ENCODE measurements at places on chromosomes 11 and 22.

DNA sequence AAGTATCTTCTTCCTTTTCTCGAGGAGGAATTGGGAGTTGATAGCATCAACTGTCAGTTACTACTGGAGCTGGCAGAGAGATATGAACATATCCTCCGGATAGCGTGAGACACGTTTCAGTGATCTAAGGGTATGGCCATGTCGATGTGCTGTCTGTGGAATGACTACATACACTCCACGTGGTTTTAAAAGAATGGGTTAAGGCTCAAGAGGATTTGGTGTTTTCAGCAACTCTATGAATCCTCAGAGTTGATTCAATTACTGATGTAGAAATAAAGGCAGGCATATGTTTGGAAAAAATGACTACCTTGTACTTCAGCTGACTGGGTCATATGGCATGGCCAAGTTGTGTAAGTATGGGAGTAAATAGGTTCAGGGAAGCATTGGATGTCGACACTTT is 22.9 kb downstream of the MMP13 start:
- DNase-seq, result no peak

- DNase-seq, result no peak
These were observed 59.4 kb downstream of the BRD1 start for GRCh38 chr22:49768077-49768910.

- DNase-seq, result no peak
These were observed 127.7 kb downstream of the OSBP2 start for GRCh38 chr22:30822216-30823014.

DNA sequence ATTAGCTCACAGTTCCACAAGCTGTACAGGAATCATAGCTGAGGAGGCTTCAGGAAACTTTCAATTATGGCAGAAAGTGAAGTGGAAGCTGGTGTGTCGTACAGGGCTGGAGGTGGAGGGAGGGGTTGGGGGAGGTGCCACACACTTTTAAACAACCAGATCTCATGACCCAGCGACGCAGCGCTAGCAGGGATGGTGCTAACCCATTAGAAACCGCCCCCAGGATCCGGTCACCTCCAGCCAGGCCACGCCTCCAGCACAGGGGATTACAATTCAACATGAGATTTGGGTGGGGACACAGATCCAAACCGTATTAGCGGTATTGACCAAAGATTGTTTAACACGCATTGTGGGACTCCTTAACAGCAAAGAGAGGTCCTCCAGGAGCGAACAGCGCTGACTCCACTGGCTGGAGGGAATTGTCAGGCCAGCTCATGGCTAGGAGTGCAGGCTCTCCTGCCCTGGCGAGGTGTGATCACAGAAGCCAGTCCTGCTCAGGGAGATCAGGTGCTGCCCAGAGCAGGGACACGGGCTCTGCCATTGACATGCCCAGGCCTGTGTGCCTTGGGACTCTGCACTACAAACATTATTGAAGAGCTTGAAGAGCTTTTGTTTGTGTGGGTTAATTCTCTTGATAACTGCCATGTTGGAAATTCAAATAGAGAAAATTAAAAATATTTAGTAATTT is 215.3 kb downstream of the TBC1D22A start:
- DNase-seq, result no peak

- DNase-seq, result no peak
These were observed 55.3 kb upstream of the GCAT start for GRCh38 chr22:37752189-37753087.

DNA sequence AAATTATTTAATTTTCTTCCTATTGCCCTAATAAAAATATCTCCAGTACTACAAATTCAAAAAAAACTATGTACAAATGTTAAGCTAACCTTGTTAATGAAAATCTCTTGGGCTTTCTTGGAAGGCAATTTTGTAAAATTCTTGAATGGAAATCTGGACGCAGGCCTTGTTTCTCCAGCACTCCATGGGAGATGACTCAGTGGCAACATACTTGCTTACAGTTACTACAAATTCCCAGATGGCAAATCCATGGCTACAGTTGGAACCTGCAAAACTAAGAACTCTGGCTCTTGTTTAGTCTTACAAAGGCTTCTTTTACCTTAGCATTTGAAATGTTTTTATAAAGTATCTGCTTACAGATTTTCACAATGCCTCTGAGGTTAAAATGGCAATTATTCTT is 725.2 kb downstream of the DLG2 start:
- no peak for DNase-seq

All from activated CD8-positive, alpha-beta memory T cell treated with anti-CD3 and anti-CD28 coated beads for 24 hours (primary cell).